ENCODE measurements at places on chromosomes 16 and 17.

DNA sequence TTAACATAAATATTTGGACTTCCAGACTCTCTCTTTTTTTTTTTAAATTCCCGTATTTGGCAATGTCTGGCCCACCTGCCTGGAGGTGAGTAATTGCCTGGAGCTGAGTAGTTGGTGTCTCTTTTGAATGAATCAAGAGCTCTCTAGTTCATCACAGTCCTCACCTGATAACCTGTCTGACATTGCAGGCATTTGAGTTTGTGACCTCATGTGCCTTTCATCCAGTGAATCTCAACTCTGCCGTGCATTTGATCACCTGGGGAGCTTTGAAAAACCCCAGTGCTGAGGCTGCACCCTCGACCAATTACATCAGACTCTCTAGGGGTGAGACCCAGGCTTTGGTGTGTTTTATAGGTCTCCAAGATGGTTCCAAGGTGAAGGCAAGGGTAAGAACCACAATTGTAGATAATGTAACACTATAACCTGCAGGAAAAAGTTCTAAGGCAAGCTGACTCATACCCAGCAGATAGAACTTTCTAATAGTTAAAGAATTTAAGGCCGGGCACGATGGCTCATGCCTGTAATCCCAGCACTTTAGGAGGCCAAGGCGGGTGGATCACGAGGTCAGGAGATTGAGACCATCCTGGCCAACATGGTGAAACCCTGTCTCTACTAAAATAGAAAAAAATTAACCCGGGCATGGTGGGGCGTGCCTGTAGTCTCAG, 24.5 kb upstream of the HS3ST2 start:
- DNase-seq, result no peak

DNA sequence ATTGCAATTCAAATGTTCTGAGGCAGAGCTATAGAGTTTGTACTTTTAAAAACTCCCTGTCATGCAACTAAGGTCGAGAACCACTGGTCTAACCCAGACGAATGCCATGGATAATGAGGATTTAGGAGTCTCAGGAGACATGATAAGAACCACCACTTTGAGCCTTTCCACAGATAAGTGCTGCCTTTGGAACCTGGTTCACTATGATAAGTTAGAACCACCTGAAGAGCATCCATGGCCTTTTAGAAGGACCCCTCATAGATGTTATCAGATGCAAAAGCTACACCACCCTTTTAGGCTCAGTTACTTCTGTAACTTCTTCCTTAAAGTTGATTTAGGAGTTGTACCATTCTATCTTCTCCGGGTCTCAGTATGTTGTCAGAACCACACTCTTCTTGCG, 350.6 kb upstream of the CCL2 start:
- DNase-seq, result no peak

GRCh38 chr17:17313350-17313991, 10.3 kb downstream of the NT5M start:
- peak; percentile 67 for DNase-seq

GRCh38 chr16:396199-396598, 800 bp upstream of the NME4 start:
- DNase-seq, result no peak

GRCh38 chr16:64864232-64864809, 257.5 kb downstream of the CDH11 start:
- DNase-seq, result no peak

DNA sequence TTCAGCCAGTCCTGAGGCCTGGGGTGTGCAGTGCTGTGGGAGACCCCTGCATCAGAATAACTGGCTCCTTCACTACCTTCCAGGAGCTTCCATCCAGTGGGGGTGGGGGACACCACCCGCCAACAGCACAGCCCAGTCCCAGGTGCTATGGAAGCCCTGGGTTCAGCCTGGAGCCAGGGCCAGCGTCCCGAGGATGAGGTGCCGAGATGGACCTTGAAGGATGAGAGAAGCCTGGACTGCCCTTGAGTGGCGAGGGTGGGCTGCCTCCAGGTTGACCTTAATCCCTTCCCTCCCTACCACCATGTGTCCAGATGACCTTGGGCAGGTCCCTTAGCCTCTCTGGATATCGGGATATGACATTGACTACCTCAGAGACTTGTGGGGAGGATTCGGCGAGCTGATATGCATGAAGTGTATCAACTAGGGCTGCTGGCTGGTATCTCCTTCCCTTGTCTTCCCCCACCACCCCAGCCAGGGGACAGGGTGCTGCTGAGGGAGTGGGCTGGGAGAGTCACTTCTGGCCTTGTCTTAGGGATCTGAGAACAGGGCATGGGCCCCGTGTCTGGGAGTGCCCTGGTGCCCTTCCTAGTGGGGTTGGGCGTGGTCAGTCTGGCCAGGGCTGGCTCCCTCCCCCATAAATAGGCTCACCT, 14.2 kb upstream of the LASP1NB start:
- no peak for DNase-seq

GRCh38 chr17:30556374-30557332, 79.4 kb downstream of the GOSR1 start:
- no peak for DNase-seq

DNA sequence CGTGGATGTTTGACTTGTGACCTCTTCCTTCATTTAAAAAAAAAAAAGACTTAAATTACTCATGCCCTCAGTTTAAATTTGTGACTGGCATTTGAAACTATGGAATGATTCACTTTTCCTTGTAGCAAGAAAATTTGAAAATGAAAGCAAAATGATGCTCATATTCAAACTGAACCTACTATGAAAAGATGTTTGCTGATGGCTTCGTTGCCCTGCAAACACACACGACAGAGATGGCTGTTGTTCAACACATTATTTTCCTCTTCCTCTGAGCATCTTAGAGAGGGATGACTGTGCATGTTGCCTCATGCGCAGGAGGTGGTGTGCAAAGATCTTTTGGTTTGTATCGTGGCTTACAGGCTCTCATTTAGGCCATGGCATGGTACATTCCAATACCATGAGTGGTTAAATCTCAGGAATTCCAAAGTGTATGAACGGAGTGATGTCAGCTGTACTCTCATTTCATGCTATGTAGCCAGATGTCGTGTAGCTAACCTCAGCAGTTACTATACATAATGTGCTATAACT, 164.5 kb downstream of the PRKCA start:
- DNase-seq, result peak; percentile 92

DNA sequence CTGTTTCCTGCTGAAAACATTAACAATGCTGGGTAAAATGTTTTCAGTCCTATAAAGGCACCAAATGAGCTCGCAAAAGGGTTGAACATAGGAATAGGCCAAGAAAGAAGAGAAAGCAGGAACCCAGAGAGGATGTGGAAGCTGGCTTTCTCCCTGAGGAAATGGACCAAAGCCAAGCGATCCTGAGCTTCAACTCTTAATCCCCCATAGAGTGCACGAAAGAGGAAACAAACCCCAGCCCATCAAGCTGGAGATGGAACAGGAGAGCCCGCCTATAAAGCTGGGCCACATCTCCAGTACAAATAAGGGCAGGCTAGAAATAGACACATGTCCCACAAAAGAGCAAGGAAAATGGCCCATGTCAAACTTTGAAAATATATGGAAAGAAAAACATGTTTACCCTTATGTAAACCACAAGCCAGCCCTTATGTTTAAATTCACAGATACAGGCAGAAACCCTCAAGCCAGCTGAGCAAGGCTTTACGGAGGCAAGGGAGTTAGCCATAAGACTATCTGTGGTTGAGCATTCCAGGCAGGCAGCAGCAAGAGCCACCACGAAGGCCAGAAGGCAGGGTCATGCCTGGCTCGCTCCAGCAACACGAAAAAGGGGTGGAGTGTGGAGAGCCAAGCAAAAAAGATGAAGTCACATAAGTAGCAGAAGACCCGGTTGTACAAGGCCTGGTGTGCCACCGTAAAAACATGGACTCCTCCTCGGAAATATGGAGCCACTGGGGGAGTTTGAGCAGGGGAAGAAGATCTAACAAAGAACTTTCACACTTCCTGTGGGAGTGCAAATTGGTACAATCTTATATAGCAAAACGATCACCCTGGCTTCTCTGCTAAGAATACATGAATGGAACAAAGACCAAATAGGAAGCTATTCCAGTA, 27.8 kb downstream of the COPRS start:
- DNase-seq, result no peak

- peak; percentile 88 for DNase-seq
These were observed 19.0 kb upstream of the ITPRIPL2 start for GRCh38 chr16:19094542-19095365.

DNA sequence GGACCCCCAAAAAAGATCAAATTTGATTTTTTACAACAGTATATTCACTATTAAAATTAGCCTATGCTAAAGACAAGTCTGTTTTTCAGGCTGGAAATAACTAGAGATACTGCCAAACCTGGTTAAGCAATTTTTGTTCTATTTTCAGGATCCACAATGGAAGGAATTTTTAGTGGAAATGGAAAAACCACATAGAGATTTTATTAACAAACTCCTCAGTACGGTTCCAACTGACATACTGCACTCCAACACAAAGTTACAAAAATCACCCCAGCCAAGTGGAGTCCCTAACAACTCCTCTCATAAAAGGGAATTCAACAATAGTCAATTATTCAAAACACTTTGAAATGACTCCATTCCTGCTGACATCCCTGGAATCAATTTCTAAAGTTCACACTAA, 101.6 kb upstream of the TOB1 start:
- no peak for DNase-seq

DNA sequence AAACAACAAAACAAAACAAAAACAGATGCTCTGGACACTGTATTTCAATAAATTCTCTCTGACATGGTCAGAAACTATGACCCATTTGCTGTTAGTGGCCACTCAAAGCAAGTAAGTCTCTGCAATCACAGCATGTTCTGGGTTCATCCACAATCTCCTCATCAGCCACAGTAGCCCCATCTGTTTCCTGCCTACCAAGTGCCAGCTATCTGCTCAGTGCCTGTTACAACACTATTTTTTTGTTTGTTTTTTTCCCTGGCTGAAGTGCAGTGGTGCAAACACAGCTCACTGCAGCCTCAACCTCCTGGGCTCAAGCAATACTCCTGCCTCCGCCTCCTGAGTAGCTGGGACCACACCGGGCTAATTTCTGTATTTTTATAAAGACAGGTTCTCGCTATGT, 137.9 kb downstream of the SOX9 start:
- no peak for DNase-seq

GRCh38 chr16:4537376-4538343, 913 bp downstream of the CDIP1 start:
- no peak for DNase-seq

DNA sequence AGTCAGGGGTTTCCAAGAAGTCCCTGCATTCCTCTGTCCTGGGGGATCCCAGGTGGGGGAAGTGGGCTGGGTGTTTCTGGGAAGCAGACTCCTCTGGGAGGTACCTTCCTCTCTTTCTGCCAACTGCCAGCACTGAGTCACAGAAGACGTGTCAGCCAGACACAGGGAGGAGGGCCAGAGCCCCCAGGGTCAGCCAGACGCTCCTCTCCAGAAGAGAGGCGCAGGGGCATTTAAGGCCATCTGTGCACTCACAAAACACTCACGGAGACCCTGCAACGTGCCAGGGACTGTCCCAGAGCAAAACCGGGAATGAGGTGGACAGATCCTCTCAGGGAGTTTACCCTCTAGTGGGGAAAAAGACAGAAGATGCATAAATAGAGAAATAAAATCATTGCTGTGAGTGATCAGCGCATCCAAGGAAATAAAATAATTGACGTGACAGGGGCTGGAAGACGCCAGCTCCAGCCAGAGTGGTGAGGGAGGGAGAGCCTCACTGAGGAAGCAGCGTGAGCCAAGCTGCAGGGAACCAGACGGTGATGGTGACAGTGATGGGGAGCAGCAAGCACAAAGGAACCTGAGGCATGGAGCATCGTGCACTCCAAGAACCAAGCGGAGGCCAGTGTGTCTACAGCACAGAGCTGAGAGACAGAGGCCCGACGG, 105.4 kb downstream of the ZNF423 start:
- no peak for DNase-seq

DNA sequence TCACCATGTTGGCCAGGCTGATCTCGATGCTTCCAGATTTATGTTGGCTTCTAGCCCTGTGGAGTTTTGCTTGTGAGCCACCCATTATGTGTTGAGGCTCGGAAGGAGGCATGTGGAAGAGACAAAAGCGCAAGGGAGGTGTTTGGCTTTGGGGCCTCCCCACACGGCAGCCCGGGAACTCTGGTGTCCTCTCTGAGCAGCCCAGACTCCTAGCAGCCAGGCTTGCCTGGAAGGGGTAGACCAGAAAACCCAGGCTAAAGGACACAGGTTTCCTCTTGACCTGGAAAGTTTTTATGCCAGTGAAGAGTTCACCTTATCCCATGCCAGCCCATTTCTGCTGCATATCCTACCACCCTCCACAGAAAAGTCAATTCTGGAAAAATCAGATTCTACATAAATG, 21.0 kb downstream of the SDR42E2 start:
- DNase-seq, result no peak

DNA sequence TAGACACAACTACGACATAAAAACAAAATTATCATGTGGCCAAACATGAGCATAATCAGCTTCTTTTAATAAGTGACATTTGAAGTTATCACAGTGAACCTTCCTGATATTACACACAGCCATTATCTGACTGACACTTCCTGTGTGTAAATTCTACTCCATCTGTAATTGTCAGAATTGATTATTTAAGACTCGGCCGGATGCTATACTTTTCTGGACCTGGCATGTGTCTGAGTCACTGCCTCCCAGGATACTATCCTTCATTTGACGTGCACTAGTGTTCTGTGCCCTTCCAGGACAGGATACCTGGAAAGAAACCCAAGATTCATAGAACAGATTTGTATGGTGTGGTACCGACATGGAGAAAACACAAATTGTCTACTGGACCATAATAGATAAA, 242.0 kb downstream of the HS3ST3A1 start:
- DNase-seq, result no peak

DNA sequence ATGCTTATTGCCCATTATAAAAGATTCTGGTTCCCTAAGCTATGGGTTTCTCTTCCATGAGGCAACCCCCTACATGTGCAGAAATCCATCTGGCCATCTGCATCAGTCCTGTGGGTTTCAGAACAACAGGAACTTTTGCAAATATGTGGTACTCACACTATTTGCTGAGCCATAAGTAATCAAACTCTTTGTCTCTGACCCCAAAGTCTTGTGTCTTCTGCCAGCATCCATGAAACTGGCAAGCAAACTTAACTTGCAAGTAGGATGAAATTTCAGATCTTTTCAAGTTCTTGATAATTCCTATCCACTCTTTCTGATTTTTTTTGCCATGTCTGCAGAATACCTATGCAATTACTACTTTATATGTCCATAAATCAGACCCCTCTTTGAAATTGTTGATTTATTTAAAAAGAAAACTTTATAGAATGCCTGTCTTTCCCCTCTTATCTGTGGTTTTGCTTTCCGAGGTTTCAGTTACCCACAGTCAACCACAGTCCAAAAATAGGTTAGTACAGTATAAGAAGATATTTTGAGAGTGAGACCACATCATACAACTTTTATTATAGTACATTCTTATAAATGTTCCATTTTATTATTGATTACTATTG, 158.4 kb upstream of the IRX3 start:
- no peak for DNase-seq

DNA sequence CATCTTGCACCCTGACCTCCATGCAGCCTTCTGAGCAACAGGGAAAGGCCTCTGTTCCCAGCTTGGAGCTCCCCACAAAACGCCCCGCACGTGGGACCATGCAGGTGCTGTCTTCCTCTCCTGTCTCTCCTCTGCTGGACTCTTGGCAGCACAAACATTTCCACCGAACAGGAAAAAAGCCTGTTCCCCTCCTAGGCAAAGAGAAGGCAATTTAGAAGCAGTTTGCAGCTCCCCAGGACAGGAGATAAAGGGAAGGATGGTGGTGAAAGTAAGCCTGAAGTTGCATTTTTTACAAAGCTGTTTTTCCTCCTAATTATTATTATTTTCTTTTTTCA, 7.7 kb upstream of the CIBAR2 start:
- DNase-seq, result no peak

GRCh38 chr16:9521749-9522370, 430.4 kb downstream of the HAPSTR1 start:
- DNase-seq, result peak; percentile 36

GRCh38 chr16:82160226-82160625, 9.8 kb downstream of the MPHOSPH6 start:
- no peak for DNase-seq
